ENCODE measurements at places on chromosomes 5 and 9.

GRCh38 chr5:112116371-112116770 is 302.7 kb downstream of the EPB41L4A start:
- no peak for DNase-seq

- no peak for DNase-seq
These were observed 614.7 kb downstream of the EBF1 start for GRCh38 chr5:158485047-158485446.

GRCh38 chr5:151618907-151619306 is 27.8 kb upstream of the FAT2 start:
- DNase-seq: no peak

DNA sequence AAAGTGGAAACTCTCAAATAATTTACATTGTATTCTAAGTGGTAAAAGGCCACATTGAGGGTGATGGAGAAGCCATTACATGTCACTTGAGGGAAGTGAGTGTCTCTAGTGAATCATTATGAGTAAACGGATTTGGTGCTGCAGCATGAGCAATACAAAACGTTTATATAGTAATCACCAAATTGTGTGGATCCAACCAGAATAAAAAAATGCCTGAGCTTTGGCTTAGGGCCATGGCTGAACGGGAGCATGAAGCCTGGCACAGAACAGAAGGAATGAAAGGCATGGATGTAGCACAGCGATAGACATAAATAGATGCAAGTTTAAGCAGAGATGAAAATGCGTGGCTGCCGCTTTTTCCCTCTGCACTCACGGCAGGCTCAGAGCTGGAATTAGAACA is 58.3 kb downstream of the PTTG1 start:
- no peak for DNase-seq

DNA sequence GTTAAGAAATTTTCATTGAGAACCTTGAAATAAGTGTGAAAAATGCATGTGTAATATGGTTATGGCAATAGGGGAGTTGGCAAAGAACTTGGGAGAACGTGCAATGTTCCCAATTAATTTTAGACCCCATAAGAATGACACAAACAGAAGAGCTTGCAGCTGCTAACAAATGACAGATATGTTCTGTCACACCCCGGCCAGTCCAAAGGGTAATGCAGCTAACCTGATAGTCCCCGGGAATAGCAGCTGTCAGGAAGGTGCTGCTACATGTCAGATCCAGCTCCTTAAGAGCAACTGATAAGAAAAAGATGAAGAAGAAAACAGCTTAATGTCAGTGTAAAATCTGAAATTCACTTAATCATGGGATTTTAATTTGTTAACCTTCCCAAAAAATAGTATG is 30.4 kb downstream of the SEMA5A start:
- no peak for DNase-seq

DNA sequence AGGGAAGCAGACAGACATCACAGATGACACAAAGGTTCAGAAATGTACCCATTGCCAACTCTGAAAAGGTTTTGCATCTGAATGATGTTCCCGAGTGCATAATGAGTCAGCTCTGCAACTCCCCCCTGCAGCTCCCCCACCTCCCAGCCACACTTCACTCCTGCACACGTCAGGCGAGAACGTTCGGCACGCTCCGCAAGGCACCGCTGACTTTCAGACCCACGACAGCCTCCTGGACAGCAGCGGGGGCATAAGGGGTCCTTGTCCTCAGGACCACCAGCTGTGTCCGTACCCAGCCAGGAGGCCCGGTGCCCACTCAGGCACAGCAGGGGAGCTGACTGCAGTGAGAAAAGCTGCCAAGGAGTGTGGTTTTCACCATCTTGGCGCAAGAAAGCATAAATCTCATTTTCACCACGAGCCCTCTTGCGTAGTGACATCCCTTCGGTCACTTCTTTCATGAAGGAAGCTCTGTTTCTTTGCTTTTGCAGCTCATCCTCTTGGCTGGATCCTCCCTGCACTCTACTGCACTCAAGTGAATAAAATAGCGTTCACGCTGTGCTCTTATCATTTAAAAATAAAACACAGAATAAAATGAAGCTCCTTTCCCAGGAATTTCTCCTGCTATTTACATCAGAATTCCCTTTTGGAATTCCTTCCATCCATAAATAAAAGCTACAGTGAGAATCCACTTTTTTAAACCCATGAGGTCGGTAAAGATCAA is 9.9 kb downstream of the GFPT2 start:
- no peak for DNase-seq

GRCh38 chr5:135067587-135067986 is 33.6 kb upstream of the PITX1 start:
- DNase-seq: no peak

GRCh38 chr5:44568519-44568918 is 179.3 kb upstream of the FGF10 start:
- no peak for DNase-seq

DNA sequence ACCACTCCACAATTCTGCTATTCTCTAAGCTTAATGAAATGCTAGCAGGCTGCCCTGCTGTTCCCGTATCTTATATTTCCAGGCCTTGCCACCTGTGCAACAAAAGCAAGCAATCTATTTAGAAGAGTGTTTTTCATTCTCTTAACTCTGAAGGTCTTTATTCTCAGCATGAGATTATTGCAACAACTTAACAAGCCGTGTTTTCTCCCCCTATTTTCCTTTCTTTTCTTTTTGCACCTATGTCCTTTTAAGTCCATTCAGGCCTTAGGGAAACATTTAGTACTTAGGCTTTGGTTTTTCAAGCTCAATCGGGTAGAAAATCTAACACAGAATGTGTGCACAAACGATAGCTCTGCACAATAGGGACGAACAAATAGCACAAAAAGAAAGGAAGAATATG is 89.6 kb upstream of the DMRTA1 start:
- DNase-seq: no peak

DNA sequence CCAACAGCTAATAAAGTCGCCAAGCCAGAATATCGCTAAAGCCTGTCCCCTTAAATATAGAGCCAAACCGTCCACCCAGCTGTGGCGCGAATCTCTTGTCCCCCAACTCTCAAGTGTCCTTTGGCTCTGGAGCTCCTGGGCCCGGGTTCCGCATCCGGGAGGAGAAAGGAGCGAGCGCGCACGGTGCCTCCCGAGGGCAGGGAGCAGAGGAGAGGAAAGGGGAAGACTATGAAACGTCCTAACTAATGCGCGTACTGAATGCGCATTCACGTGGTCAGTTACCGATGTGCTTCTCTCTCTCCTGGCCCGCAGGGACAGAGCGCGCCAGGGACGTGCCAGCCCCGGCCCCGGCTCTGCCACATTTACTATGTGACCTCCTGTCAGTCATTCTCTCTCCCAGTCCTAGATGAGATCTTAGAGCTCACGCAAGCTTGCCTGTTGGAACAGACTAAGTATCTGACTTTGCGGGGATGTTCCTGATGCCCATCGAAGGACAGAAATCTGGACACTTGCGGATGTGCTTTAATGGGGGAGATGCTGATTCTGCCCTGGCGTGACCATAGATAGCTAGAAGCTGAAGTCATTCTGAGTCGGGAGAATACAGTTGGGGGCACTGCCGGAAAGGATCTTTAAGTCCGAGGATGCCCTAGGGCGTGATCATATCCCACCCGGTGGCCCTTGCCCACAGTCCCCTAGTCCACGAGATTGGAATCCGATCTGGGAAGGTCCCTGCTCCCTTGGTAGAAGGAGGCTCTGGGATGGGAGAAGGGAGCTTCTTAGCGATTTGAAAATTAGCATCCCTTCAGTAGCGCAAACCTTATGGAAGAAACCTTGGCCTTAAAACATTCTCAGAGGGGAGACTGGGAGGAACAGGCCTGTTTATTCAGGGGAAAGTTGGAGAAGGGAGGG is 5.7 kb upstream of the EBF1 start:
- DNase-seq: no peak

All from stimulated activated CD8-positive, alpha-beta memory T cell treated with anti-CD3 and anti-CD28 coated beads, Interleukin-4, amount 100 ng/mL, for 4 hours (primary cell).